Activated naive CD4-positive, alpha-beta T cell treated with anti-CD3 and anti-CD28 coated beads, Interleukin-2, amount 50 U/mL, for 16 hours (primary cell): ENCODE measurements at places on chromosomes 12 and 14.
A peak's percentile ranks its signal among the peaks of the same experiment; 100 is the strongest.

DNA sequence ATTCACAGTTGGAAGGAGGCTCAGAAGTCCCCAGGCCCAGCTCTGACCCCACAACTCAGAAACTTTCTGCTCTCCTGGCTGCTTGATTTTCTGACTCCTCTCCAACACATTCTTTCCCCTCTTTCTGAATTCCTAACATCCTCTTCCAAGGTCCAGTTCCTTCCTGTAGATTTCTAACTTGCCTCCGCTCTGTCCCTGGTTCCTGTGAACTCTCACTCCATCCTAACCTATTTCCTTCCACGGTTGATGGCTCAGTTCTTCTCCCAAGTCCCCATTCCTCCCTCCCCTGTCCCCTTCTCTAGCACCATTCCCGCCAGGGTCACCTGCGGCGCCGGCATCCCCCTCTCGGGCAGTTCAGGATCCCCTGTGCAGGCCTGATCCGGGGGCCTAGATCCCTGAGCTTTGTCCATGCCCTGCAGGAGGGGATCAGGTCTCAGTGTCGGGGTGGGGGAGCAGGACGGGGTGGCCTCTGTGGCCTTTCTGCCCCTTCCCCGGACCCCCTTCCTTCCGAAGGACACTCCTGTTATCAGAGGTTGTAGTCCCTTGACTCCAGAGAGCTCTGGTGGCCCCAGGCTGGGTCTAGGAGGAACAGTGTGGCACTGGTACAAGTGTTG is 6.0 kb upstream of the SLC22A17 start:
- no peak for DNase-seq

- DNase-seq: no peak
Observed at GRCh38 chr14:87813211-87813610, 179.8 kb downstream of the GALC start.

DNA sequence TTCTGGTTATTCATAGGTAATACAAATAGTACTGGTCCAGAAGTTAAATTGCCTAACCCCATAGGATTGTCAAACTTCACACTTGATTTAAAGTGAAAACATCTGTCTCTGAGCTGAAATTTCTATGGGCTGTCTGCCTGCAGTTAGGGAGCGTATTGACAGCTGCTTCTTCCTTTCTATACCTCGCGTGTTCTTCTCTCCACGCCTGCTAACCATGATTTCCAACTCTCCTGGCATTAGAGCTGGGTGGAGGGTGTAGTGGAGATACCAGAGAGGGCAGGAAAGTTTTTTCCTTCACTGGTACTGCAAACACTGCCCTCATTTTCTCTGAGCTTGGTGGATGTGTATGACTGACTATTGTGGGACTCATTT is 429.0 kb upstream of the FBXO33 start:
- no peak for DNase-seq

DNA sequence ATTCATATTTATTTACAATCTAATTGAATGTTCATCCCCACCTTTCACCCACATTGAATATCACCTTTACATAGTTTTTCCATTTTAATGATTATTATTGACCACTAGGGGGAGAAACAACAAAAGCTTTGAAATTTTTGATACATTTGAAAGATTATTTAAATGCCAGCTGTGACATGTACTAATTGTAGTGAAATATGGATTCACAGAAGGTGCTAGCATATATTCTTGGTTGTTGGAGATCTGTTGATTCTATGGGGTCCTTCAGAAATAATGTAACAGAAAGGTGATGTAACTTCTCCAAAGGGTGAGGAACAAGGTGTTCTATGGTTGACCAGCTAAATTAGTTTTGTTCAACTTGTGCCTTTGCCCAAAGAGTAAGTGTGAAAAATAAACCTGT is 22.4 kb upstream of the GPR33 start:
- DNase-seq: no peak

GRCh38 chr14:93105362-93105761 is 10.4 kb downstream of the ITPK1 start:
- DNase-seq: no peak

GRCh38 chr14:24162093-24162492 is 1.0 kb downstream of the IRF9 start:
- no peak for DNase-seq

- DNase-seq: peak; percentile 15
Observed at GRCh38 chr14:105075379-105076295, 10.4 kb upstream of the GPR132 start.

GRCh38 chr14:86055512-86056075 is 525.6 kb downstream of the FLRT2 start:
- no peak for DNase-seq

DNA sequence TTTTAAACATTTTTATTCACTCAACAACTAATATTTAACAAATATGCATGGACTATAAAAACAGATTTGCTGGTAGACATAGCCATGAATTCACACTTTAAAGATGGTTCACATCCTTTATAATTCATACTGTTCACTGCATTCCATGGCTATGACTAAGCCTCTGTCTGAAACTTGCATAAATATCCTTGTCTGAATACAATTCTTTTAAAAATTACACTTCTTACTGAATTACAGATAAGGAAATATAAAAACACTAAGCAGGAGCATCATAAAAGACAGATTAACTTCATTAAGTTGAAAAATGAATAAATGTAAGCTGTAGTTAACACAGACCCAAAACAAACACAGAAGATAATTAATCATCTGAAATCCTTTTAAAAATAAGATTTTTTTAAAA is 53.8 kb downstream of the GXYLT1 start:
- no peak for DNase-seq

GRCh38 chr12:80282761-80283160 is 161.3 kb upstream of the PTPRQ start:
- no peak for DNase-seq

- no peak for DNase-seq
Observed at GRCh38 chr12:25949343-25949742, 9.1 kb upstream of the RASSF8 start.

DNA sequence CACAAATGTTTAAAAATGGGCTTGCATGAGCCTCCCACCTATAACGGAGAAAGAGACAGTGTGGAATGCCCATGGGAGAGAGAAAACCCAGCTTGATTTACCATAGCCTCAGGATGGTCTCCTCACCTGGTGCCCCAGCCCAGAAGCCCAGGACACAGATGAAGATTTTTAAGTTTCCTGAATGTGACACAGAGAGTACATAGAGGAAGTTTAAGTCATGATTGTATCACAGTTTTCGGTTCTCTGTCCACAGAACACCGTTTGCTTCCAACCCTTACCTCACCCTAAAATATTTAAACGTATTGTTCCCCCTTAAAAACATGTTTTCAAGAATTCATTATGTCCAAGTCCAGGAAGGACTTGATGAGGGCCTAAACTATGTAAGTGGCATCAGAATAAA is 56.2 kb downstream of the NELL2 start:
- DNase-seq: no peak

DNA sequence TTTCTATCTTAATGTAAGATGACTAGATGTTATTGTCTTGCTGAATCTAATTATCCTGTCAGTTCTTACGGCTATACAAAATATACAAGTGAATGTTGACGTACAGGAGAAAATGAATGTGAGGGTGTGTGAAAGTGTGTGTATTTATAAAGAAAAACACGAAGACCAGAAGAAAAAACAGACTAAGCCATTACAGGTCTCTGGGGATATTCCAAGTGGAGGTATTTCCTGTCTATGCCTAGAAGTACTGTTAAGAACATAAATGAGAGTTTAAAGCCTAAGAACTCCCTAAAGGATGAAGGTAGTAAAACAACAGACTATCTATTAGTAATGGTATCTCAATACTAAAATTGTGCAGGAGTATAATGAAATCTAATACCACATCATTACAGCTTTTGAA is 7.6 kb downstream of the MDM1 start:
- DNase-seq: no peak

- no peak for DNase-seq
Observed at GRCh38 chr14:24353559-24354481, 14.0 kb upstream of the RIPK3 start.

- no peak for DNase-seq
Observed at GRCh38 chr12:132847363-132848356, 19.0 kb upstream of the GOLGA3 start.

DNA sequence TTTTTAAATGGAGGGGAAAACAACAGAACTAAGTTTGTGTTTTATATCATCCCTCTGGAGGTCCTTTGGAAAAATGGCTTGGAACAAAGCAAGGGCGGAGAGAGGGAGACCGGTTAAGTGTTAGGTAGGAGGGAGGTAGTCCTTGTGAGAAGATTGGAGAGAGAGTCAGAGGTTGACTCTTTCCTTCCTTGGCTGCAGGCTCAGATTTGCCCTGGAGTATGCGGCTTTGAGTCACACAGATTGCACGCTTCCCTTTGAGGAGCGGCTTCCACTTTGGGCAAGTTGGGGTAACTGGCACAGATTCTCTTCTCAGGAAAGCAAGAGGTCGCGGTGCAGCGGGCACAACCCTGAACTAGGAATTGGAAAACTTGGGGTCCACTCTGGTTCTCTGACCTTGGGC is 9.9 kb downstream of the SOCS2 start:
- DNase-seq: no peak

- no peak for DNase-seq
Observed at GRCh38 chr12:52245259-52245961, 12.4 kb downstream of the KRT7 start.

GRCh38 chr12:101305226-101305779 is 25.4 kb downstream of the UTP20 start:
- DNase-seq: no peak

GRCh38 chr12:13851828-13852227 is 129.6 kb downstream of the GRIN2B start:
- no peak for DNase-seq

DNA sequence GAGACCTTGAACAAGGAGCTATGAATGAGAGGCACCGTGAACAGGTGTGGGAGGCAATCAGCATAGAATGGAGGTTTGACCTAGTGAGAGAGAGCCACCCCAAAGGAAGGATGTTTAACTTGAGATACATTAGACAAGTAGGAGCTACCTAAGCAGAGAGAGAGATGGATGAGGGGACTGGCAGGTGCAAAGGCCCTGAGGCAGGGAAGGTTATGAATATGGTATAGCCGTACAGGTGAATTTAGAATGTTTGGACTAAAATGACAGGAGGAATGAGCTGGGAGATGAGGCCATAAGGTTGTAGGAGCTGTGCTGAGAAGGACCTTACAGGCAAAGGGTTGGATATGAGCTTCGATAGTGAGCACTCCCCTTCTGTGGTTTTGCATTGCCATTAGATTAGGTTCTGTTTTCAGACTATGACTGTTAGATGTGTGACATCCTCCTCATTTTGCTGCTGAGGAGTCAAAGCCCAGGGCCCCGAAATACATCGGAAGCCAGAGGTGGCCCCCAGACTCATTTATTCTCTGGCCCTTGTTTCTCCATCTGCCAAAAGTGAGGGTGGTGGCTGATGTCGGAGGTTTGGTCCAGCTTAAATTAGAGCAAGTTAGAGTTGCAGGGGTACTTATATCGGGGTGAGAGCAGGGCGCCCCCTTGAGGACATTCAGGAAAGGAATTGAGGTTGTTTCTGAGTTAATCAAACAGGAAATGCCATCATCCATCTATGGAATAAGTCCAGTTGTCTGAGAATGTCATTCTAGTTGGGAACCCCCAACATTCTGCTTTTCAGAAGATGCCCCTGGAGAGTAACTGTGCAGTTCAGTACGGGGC is 29.4 kb downstream of the SLC24A4 start:
- no peak for DNase-seq

DNA sequence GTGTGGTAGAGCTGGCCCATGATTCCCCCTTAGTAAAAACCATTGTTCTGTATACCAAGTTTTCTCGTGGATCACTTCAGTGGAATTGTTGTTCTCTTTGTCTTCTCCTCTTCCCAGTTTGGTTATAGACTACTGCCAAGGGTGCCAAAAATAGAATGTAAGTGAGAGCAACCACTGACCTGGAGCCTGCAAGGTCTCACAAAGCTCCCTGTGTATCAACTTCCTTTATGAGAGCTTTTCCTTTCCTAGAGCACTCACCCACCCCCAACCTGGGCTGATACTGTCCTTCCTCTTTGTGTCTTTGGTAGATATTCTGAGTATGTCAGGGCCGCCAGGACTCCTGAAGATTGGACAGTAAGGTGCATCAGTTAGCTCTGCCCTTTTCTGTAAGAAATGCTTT is 101.0 kb downstream of the SCN8A start:
- no peak for DNase-seq

DNA sequence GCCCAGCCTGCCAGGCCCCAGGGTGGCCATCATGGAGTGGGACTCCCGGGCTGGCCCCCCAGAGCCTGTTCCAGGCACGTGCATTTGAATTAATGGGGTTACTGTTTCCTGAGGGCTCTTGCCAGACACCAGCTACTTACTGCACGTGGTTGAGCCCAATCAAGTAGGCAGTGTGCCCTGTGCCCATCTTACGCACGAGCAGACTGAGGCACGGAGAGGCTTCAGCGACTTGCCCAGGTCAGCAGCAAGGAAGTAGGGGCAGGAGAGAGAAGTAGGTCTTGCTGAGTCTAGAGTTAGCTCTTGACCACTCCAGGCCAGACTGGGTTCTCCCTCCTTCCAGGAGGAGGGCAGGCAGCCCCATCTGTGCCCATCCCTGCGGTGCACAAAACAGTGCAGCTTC is 67.7 kb downstream of the DIO3 start:
- DNase-seq: no peak

GRCh38 chr12:63900922-63901793 is 56.7 kb downstream of the SRGAP1 start:
- no peak for DNase-seq

DNA sequence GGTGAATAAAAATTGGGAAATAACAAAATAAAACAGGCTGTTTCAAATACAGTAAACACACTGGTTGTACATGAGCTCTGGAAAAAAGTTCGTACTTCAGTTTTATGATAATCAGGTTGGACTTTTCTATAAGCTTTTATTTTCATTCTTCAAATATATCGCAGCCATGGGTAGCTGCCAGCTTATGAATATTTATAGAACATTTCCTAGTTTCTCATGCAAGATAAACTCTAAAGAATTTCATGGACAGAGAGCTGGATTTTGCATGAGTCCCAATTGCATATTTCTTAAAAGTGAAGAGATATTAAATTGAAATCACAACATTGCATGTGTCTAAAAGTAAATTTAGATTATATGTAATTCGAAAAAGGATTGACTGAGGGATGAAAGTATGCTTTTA is 827.6 kb downstream of the SLC6A15 start:
- no peak for DNase-seq

DNA sequence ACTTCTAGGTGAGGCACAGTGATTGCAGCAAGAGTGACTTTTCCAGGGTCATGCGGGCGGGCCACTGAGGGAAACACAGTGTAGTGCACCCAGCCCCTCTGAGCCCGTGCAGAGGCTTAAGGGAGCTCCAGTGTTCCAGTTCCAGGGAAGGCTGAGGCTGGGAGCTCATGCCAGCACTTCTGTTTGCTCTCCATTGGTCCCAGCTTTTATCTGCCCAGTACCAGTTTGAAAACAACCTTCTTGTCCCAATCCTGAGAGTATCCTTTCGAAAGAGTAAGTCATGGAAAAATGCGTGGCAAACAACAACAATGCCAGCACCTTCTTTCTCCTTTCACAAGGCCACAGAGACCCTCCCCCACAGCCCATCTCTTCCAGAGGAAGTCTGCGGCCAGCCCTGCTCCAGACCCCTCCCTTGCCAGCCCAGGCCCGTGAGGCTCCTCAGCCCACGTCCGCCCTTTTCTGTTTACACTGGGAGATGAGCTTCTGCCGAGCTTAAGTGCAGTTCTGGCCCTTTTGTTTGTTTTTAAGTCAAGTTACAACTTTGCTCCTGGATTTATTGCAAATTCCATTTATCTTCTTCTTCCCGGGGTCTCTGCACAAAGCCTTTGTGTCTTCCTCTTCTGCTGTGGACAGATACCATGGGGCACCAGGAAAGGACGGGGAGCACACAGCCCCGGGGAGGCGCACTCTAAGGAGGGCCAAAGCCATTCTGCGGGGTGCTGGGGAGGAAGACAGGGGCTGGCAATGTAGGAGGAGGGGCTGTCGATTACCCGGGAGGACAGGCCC is 185.6 kb downstream of the ZFP36L1 start:
- no peak for DNase-seq
